ENCODE measurements at places on chromosomes 4 and X.

DNA sequence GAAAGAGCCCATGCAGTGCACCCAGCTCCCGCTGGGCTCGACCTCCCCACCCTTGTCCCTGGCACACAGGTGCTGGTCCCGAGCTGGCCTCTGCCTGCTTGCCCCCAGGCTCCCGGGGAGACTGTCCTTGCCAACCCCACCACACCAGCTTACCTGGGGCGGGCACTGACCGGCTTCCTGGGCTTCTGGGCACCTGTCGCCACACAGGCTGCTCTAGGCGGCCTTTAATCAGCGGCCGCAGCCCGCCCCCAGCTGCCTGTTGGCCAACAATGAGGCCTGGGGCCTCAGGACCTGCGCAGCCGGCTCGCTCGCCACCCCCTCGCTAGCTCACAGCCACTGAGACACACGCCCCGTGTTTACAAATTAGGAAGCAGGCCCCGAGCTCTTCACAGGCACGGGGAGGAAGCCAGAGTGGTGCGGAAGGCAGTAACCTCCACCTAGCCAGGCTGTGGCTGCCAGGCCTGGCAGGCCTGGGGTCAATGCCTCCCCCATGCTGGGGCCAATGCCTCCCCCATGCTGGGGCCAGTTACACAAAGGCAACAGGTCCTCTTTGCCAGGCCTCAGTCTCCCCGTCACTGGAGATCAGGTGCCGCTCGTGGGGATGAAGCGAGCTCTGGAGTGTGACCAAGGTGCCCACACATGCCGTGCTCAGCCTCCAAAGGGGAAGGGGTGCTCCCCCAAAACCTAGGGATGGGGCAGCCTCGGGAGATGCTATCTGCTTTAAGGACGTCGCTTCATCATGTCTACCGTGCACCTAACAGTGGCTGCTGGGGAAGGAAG, at the start of gene TREX2:
TREX2 (minus strand) TSS at position 201 of the 780 bp plus-strand sequence. CDS start 626 bp downstream, outside the sequence.
- DNase-seq, result no peak

DNA sequence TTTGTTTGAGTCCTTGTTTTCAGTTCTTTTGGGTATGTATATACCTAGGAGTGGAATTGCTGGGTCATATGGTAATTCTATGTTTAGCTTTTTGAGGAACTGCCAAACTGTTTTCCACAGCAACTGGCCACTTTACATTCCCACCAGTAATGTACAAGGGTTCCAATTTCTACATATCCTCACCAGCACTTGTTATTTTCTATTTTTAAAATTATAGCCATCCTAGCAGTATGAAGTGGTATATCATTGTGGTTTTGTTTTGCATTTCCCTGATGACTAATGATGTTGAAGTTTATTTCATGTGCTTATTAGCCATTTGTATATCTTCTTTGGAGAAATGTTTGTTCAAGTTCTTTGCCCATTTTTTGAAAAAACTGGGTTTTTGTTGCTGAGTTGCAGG, 39.6 kb downstream of the TMEM164 start:
- DNase-seq, result no peak

- no peak for DNase-seq
Observed at GRCh38 chrX:155715141-155715540, 102.4 kb upstream of the TMLHE start.

DNA sequence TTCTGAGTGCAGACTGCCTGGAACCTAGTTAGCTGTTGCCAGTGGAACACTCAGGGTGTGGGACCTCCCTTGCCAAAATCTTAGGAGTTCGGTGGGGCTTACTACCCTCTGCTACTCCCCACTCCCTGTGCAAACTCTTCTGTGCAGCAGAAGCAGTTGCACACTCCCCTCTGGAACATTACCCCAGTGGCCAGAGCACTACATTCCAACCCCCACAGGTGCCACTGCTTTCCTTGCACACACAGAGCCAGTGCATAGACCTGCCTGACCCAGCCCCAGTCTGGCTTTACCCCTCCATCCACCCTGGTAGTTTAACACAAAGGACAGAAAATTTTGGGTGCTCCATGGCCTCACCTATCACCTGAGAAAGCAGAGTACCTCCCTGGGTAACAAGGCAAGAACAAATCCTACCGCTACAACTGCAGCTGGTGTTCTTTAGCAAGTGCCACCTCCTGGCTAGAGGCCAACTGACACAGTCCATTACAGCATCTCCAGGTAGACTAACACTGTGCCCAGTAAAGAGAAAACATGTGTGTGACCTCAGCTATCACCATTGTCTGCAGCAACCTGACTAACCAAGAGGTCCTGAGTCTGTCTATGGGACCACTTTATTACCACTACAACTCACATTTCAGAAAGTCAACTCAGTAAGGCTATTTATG, 11.5 kb upstream of the RASSF6 start:
- DNase-seq, result no peak

GRCh38 chr4:80101792-80102116, 28.7 kb upstream of the ANTXR2 start:
- no peak for DNase-seq

DNA sequence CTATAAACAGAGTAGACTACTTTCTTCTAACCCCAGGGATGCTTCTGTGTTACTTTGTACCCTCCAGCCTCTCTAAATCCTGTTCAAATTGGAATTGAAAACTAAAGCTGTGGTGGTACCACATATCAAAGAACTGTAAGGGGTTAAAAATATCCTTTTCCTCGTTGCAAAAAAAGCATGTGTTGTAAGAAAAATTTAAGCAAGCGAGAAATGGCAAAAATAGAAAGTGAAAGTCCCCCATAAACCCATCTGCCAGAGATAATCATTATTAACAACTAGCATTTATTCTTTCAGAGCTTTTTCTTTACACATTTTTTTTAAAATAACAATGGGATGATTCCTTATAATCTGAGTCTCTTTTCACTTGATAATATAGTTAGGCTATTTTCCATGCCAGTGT, 40.6 kb downstream of the TMEM164 start:
- DNase-seq, result no peak

GRCh38 chr4:101871962-101872676, 81.6 kb downstream of the BANK1 start:
- DNase-seq, result no peak

GRCh38 chrX:29941287-29941686, 274.1 kb upstream of the MAGEB2 start:
- DNase-seq, result no peak

- peak; percentile 0 for DNase-seq
Observed at GRCh38 chrX:110944311-110944750, 148.7 kb upstream of the CHRDL1 start.

DNA sequence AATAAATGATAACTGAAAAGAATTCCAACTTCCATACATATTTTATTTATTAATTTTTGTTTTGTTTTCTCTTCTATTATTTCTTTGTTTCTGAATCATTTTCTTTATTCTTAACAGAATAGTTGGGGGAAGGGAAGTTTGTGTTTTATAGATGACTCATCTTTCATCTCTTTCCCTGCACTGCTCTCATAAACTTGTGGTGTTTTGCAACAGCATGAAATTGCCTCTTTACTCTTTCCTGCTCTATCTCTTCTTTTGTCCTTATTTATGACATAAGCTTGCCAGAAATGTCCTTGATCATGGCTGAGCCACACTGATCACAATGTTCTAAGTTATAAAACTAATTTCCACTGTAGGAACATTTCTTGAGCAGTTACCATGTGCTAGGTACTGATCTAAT, 22.3 kb downstream of the QRFPR start:
- DNase-seq, result no peak

DNA sequence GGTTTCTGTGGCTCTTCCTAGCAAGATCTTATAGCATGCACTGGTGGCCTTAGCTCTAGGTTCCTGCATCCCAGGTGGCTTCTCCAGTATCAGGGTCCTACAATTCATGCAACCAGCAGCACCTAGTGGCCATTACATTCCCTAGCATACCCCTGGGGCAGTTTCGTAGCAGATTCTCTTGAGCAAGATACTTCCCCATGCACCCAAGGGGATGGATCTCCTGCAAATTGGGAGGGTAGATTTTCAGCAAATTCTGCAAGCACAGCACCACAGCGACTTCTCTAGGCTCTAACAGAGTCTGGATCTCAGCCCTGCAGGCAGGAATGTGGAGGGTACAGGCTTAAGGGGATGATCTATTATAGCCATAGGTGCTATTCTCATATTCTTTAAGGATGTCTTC, 13.1 kb upstream of the SLC9B1 start:
- DNase-seq, result no peak

DNA sequence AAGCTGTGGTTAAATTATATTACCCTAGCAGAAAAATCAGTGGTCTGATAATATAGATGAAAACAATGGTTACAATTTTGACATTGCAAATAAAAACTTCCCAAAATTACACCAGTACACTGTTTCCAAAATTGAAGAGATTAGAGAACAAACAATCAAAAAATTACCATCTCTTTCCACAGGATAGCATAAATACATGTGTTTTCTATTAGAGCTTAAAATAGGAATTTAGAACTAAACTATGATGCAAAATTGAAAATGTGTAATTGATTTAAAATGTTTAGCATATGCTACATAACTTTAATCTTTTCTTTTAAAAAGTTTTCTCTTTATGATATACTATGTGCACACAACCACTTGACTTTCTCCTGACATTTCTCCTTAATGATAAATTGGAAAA, 6.7 kb downstream of the EDNRA start:
- DNase-seq, result no peak

GRCh38 chr4:161252520-161253141, 911.2 kb downstream of the FSTL5 start:
- peak; percentile 3 for DNase-seq

GRCh38 chr4:138918169-138918869, 97.3 kb upstream of the NOCT start:
- DNase-seq, result no peak

GRCh38 chrX:43676971-43677572, 21.0 kb downstream of the MAOA start:
- no peak for DNase-seq

GRCh38 chrX:106957856-106958255, 37.7 kb downstream of the CLDN2 start:
- DNase-seq, result no peak

GRCh38 chrX:119521246-119521645, 44.0 kb downstream of the STEEP1 start:
- no peak for DNase-seq

GRCh38 chr4:25020236-25020635, 10.5 kb downstream of the LGI2 start:
- no peak for DNase-seq

DNA sequence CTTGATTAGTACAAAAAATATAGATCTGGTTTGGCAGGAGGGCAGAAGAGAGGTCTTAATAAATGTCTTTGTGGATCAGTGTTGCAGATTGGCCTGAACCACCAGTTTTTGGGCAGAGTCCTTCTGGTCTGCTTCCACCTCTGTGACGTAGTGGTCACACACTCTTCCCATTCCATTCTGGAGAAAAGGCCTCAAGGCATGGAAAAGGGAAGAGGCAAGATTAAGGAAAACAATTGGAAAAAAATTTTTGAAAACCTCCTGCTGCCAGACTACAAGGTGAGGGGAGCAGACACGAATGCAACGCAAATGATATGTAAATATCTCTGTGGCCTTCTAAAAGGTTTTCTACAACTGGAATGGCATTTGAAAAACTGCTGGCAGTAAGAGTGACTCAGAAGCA, 24.3 kb upstream of the FAM47C start:
- no peak for DNase-seq

DNA sequence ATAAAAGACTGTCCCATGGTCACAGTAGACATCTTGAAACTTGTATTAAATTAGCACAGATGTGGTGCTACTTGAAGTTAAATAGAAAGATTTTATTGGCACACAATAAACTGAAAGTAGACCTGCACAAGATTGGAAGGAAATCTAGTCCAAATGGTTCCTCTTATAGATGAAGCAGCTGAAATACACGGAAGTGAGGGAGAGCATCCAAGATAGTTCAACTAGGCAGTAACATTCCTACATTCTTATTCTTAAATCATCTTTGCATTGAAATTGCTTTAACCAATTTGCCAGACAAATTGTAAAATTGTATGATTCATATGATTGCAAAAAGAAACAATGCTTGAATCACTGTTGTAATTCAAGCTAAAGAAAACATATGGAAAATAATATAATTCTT, 87.6 kb upstream of the VCX3B start:
- no peak for DNase-seq

DNA sequence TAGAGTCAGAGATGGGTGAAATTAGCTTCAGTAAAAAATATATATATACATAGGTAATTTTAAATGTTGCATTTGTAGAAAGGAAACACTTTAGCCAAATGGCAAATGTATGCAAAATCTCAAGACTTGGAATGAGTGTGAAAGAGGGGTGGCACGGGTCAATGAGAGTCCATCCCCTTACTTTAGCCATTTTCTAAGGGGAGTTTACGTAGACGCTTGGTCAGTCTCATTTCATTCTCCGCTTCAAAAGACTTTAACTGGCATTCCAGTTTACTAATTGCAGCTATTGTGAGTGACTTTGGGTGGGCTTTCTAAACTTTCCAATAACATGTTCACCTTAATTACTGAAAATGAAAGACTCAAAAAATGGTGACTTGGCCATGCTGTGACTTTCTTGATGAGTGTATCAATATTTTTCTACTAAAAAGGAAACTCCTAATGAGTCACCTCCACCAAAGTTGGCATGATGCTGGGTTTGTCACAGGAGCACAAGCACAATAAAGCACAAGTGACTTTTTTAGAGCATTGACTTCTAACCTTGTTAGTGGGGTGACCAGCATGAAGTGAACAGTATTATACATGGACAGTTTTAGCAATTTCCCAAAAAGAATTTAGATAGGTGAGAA, 356.0 kb upstream of the RASGEF1B start:
- DNase-seq, result no peak

DNA sequence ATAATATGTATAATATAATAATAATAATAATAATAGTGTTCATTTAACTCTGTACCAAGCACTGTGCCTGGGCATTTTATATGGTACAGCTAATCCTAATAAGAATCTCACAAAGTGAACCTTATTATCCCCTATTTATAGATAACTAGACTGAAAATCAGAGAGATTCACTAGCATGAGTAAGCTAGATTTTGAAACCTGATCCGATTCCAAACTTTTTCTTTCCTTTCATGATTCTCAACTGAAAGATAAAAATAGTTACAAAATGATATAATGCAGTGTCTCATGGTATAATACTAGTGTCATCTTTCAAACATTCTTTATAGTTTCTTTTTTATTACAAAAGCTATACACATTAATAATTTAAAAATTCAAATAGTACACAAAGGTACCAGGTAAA, 55.9 kb upstream of the RNF128 start:
- no peak for DNase-seq

DNA sequence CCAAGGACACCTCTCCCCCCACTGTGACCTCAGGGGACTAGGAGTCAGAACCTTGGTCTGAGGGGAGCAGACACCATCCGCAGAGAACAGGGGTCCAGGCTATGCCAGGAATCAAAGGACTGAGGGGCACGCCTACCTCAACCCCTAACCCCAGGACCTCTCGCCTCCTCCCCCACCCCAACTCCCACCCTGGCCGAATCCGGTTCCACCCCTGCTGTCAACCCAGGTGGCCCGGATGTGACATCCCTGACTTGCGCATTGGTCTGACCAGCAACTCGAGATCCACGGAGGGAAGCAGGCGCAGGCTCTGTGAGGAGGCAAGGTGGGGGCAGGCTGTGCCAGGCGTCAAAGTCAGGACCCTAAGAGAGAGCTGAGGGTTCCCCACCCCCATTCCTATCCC, 468 bp upstream of the MAGEA4 start:
- no peak for DNase-seq

- DNase-seq, result peak; percentile 81
Observed at GRCh38 chrX:153521034-153521433, 3.6 kb downstream of the ATP2B3 start.
